Activated B cell treated with CpG ODN at 0.5 μM for 24 hours (primary cell): ENCODE measurements at places on chromosomes 13 and 19.

DNA sequence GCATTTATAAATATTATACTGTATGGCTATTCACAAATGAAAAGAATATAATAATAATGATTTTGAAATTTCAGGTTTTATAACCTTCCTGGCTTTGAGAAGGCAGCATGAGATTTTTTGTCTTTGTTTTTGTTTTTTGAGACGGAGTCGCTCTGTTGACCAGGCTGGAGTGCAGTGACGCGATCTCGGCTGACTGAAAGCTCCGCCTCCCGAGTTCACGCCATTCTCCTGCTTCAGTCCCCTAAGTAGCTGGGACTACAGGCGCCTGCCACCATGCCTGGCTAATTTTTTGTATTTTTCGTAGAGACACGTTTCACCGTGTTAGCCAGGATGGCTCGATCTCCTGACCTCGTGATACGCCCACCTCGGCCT lies 64.1 kb downstream of the ZNF429 start:
- DNase-seq, result peak; percentile 29

DNA sequence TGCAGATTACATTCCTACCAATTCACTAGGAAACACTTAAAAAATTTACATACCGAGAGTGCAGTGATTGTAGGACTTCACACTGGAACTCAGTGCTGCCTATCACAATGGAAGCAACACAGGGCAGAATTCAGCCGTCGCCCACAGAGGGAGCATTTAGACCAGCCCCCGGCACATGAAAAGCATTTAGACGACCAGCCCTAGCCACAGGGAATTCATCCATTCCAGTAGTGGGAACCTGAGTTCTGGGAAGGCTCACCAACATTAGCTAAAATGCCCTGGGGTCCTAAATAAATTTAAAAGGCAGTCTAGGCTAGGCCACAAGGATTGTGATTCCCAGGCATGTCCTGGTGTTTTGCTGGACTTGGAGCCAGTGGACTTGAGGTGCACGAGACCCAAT lies 155.2 kb downstream of the LIG4 start:
- DNase-seq, result no peak

GRCh38 chr13:32150239-32150638 lies 118.7 kb downstream of the FRY start:
- no peak for DNase-seq

DNA sequence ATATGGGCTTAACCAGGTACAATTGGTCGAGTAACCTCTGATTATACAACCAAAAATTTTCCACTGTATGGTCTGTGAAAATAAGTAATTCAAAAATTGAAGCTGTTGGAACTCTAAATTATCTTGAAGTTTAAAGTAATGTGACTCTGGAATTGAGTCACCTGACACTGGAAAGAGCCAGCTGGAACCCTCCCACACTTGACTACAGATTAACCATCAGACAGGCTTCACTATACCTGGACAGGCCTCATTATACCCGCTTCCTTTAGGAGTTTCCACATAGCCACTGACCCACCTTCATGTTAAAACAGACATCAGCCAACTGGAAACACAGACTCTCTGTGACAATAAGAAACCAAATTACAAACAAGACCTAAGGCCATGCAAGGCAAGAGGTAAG lies 1.3 kb downstream of the ZNF433 start:
- no peak for DNase-seq

GRCh38 chr13:76286178-76286577 lies 600.0 kb downstream of the KCTD12 start:
- DNase-seq, result no peak

- DNase-seq, result no peak
Measured at GRCh38 chr13:101447852-101448251, 4.6 kb upstream of the ITGBL1 start.

DNA sequence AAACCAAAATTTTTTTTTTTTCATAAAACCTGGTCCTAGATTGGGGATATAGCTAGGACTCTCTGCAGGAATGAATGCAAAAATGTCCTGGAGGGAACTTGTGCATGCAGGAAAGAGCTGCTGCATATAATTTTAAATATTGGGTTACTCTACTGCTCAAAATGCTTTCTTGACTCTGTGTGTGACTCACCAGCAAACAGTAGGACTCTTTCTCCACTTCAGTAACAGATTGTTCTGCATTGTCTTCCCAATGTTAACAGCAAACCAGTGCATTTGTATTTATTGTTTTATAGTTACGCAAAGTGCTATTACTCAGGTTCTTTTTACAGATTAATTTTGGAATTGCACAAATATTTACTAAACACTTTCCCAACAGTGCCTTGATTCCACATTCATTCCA lies 163.7 kb upstream of the KL start:
- DNase-seq, result no peak

DNA sequence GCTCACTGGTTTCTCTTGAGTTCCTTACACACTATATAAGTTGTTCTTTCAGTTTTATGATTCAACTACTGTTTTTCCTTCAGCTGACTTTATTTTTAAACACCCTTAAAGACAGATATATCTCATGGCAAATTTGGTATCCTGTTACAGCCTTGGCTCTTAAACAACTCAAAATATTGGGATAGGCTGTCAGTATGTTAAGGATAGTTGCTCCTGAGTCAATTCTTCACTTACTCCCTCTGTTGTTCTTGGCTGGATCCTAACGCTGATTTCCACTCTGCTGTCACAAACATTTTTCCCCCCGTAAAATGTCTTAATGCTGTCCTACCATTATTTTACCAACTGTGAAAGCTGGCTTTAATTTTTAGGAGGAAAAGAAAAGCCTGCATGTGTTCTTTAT lies 1.2 kb downstream of the KCNRG start:
- no peak for DNase-seq

DNA sequence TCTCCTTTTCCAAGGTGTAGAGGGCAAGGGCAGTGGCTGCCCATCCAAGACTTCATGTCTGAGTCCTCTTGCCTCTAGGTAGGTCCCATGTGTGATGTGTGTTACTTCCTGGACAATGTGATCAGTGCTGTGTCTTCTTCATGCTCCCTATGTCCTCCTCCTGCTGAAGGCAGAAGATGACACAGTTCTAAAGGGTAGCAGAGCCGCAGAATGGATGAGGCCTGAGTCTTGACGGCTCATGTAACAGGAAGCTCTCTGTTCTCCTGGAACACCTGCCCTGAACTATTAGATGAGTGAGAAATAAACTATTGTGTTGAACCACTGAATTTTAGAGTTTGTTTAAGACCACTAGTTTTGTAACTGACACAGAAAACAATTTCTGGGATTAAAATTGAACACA lies 165.9 kb downstream of the NDFIP2 start:
- no peak for DNase-seq

GRCh38 chr13:24659239-24659638 lies 21.0 kb upstream of the ATP12A start:
- no peak for DNase-seq

GRCh38 chr13:25846222-25846984 lies 205.4 kb downstream of the SHISA2 start:
- no peak for DNase-seq

DNA sequence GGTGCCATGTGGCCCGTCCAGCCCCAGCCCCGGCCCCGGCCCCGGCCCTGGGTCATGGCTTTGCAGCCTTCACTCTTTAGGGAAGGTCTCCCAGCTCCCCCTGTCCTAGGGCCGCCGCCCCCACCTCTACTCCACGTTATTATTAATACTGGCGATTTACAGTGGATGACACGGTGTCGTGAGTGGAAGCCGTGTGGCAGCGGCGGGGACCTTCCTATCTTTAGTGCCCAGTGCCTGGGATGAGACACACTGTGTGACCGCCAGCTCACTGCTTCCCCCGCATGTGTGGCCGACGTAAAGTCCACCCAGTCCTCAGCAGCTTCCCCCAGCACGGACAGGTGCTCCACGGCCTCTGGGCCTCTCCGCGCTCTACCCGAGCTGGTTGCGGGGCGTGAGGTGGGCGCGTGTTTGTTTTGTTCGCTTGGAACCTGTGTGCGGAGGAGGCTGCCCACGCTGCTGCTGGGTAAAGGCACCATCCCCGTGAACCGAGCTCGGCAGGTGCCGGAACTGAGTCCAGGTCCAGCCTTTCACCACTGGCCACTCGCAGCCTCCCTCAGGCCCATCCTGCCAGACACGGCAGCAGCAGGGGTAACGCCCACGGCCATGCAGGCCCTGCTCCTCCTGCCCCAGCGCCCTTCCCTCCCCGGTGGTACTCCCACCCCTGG lies 70.9 kb upstream of the MCF2L start:
- no peak for DNase-seq

- no peak for DNase-seq
Measured at GRCh38 chr13:97114651-97115050, 107.5 kb upstream of the MBNL2 start.

- no peak for DNase-seq
Measured at GRCh38 chr19:33194532-33194885, 379 bp downstream of the LRP3 start.

DNA sequence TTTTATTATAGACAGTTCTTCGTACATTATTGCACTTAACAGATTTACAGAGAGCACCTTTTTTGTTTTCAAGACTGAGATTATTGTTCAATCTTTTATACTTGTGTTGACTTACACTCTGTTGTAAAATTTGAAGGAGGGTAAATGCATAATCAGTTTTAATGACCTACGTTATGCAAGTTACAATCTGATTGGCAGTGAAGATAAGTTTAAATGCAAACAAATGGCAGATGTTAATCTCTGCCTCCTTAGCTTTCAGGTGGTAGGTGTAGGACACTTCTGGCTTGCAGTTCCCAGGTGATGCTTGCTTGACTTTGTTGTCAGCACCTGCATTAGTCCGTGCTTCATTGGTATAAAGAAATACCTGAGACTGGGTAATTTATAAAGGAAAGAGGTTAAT lies 424.9 kb downstream of the FGF9 start:
- DNase-seq, result no peak

DNA sequence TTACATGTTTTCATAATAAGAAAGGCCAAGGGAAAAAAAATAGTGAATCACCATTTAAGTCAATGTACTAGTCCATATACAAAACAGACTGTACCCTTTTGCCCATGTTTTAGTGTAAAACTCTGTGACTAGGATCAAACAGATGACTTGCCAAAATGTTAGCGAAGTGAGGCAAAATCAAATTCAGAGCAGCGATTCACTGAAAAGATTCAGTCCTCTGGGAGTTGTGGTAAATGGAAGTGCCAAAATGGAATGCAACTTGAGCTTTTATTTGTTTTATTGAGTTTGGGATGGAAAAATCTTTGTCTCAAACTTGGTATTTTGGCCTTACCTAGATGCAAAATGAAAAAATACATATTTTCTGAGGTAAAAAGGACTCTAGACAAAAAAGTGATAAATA lies 9.1 kb downstream of the CDADC1 start:
- DNase-seq, result no peak

- DNase-seq, result no peak
Measured at GRCh38 chr19:1540365-1540925, 16.6 kb downstream of the PLK5 start.

DNA sequence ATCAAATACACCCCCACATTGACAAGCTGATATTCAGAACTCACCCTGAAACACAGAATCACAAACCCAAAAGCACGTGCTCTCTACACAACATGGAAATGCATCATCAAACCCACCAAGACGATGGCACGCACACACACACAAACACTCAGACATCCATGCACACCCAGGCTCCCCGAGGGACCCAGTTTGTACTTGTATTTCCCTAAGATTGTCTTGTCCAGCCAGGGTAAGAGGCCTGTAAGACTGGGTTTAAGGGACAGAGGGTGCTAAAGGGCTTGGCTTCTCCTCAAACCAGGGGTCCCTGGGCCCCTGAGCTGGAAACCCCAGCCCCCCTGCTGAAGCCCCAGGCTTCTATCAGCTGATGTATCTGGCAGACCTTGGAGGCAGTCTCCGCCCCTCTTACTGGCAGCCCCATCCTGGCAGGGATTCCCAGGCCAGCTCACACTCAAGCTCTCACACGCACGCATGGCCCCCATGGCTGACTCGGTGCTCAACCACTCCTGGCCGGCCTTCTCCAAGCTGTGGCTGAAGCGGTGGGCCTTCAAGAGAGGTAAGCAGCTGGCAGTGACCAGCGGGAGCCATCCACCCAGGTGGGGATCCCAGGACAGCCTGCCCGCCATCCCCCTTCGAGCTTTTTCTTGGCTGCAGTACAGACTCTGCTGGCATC lies 6.5 kb downstream of the ARHGEF18 start:
- no peak for DNase-seq

- DNase-seq, result no peak
Measured at GRCh38 chr13:73171271-73171682, 112.5 kb downstream of the KLF5 start.

DNA sequence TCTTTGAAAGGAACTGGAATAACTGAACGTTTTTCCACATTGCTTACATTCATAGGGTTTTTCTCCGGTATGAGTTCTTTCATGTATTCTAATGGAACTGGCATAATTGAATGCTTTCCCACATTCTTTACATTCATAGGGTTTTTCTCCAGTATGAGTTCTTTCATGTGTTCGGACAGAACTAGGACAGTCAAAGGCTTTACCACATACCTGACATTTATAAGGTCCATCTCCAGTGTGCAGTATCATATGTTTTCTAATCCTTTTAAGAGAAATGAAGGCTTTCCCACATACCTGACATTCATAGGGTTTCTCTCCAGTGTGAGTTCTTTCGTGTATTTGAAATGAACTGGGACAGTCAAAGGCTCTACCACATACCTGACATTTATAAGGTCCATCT lies 24.7 kb downstream of the ZNF564 start:
- DNase-seq, result no peak

DNA sequence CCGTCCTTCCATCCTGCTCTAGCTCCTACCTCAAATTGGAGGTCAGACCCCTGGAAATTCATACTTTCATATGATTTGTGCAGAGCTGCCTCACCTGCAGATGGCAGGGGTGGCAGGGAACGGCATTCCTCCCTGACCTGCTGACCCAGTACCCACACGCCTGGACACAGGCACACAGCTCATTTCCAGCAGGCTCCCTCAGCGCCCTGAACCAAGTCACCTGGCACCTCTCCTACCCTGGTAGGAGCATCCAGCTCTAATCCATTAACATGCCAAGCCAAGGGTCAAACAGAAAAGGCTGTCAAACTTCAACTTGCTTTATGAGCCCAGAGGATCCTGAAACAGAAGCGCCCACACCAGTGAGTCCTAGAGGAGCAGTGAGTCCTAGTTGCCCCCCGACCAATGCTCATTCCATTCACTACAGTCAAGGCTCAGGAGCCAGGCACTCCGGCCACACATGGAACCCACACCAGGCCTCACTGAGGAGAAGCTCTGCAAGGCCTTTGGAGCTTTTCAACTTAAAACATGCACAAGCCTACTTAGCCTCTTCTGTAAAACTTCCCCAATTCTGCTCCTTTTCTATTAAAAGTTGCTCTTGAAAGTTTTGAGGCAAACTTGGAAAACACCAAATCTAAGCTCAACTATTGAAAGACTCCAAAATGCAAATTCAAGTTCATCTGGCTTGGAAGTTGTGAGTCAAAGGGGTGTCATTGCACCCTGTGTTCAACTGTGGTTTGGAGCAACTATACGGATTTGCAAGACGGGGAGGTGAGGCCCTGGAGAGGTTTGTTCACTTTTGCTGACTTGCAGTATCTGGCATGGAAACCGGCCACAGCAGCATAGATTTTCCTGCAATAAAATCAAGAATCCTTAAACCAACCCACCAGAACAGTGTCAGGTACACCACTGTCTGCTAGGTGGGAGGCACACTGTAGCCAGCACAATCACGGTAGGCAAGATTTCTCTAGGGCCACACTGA lies 96.7 kb downstream of the CRYL1 start:
- no peak for DNase-seq
